ENCODE measurements at places on chromosomes 1 and 21.

DNA sequence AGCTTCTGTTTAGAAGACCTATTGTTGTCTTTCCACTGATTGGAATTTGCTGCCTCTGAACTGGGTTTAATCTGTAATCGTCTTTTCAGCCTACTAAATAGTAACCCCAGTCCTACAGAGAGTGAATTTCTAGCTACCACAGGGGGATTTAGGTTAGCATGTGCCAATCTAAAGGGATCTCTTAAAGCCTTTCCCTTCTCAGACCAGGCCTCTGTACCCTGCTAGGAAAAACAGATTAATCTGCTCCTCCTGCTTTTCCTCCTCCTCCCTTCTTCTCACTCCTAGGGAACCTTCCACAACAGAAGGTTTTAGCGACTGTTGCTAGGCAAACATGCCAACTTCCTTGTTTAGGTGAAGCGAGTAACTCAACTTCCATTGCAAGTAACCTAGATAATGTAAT is 1.3 kb upstream of the RC3H1 start:
- peak; percentile 57 for DNase-seq

- no peak for DNase-seq
These were observed 370.6 kb downstream of the PTPRC start for GRCh38 chr1:199009447-199009846.

- DNase-seq, result no peak
These were observed 39.0 kb downstream of the SLC37A1 start for GRCh38 chr21:42552407-42553336.

GRCh38 chr1:210822241-210822640 is 311.7 kb downstream of the KCNH1 start:
- DNase-seq, result no peak

- DNase-seq, result no peak
These were observed 8.6 kb downstream of the CC2D1B start for GRCh38 chr1:52357397-52357796.

- DNase-seq, result no peak
These were observed 114.8 kb upstream of the BARHL2 start for GRCh38 chr1:90831910-90832309.

GRCh38 chr1:39127513-39127912 is 77.0 kb upstream of the MACF1 start:
- no peak for DNase-seq

GRCh38 chr1:187456446-187456845 is 627.7 kb downstream of the PLA2G4A start:
- DNase-seq, result no peak

- DNase-seq, result no peak
These were observed 490.9 kb downstream of the NPHP4 start for GRCh38 chr1:5501206-5501930.

DNA sequence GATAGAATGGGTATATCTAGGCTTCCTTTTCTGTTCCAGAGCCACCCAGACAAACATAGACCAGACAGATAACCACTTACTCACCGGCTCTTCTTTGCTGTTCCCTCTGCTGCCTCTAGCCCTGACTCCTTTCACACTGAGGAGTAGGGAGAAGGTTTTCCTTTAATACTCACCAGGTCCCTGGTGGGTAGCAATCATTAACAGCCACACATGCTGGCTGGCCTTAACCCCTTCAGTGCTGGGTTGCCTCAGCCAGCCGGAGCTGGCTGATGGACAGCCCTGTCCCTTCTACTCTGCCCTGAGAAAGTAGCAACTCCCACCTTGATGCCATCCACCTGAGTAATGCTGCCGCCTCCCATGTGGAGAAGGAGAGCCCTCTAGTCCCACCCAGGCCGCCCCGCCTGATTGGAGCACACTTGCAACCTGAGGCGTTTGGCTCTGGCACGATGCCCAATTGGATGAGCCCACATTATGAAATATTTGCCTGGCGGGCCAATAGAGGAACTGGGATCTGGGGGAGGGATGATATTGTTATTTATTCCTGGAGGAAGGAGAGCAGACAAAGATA is 71.6 kb downstream of the PLEKHA6 start:
- peak; percentile 75 for DNase-seq

GRCh38 chr1:159853417-159854115 is 8.9 kb downstream of the VSIG8 start:
- DNase-seq, result no peak

DNA sequence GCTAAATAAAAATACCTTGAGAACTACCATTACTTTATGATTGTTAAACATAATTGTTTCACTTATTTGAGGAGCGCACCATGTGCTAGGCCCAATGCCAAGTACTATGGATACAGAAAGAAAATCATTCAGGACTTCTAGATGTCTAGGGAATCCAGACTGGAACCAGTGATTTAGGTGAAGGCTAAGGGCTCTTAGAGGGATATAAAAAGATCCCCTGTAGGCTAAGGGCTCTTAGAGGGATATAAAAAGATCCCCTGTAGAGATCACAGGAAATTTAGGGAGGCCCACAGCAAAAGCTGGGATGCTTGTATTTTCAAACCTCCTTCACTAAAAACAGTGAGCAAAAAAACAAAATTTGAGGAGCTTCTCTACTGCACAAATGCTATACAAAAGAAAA is 6.7 kb downstream of the TOR1AIP2 start:
- no peak for DNase-seq

GRCh38 chr1:154910851-154911250 is 25.7 kb downstream of the PMVK start:
- DNase-seq, result no peak

GRCh38 chr1:67824766-67825165 is 8.5 kb downstream of the GNG12 start:
- no peak for DNase-seq

DNA sequence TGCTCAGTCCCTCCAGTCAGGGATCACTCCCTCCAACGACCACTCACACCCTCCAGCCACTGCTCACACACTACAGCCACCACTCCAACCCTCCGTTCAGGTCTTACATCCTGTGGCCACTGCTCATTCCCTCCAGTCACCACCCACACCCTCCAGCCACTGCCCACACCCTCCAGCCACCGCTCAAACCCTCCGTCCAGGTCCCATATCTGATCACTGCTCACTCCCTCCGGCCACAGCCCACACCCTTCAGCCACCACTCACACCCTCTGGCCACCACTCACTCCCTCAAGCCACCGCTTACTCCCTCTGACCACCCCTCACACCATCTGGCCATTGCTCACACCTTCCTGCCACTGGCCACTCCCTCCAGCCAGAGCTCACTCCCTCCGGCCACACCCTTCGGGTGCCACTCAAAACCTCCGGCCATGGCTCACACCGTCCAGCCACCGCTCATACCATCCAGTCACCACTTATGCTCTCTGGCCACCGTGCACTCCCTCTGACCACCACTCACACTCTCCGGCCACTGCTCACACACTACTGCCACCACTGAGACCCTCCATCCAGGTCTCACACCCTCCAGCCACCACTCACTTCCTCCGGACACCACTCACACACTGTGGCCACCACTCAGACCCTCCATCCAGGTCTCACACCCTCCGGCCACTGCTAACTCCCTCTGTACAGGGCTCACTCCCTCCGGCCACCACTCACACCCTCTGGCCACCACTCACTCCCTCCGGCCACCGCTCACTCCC is 4.7 kb upstream of the TFF1 start:
- no peak for DNase-seq

DNA sequence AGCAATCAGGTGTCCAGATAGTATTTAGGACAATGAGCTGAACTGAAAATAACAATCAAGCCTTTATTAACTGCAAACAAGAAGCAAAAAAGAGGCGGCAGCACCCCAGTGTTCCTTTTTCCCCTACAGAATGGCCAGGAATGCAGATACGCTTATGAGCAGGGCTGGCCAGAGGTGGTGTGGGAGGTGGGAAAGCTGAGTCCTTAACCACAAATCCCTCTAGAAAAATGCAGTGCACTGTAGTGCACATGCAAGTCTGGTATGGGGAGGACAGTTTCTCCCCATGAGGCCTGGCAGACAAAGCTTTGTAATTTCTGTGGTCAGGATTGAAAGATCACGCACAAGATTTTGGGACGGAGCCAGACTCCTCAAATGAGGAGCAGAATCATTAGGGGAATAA is 10.7 kb upstream of the IFNAR1 start:
- DNase-seq, result no peak

DNA sequence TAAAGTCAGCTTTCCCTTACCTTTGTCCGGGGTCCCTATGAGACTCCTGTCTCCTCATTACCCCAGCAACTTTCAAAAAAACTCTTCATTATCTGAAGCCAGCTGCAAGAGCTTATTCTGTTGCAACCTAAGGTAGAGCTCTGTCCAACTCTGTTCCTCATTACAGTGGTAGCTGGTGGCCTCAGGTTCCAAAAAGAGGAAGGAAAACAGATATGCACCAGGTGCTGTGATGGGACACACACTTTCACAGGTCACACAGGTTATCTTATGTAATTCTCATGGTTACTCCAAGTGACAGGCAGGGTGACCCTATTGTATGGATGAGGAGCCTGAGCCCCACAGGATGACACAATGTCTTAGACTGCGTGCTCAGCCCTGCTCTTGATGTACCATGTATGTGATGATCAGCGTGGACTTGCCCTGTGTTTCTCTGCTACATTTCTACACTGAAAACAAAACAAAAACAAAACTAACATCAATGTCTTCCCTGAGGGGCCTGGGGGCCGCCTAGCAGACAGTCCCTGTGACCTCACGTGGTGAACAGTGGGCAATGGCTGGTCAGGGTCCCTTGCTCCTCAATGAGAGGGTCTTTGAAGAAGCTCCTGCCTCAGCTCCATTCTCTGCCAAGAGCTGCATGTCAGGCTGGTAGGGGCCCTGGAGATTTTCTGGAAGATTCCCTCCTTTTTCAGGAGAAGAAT is 9.7 kb upstream of the TENT5C start:
- DNase-seq, result no peak

DNA sequence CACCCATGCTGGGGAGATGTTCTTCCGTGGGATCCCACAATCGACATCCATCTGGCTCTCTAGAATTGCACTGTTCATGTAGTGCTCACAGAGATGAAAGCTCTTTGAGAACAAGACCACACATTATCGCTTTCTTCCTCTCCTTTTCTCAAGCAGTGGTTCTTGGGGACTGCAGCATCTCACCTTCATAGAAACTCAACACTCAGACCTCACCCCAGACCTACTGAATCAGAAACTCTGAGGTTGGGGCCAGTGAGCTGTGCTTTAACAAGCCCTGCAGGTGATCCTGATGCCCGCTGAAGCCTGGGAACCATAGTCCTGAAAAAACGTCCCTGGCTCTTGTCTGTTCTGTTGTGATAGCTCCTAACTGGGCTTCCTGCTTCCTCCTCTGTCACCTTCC is 251.3 kb upstream of the FGGY start:
- DNase-seq, result no peak

DNA sequence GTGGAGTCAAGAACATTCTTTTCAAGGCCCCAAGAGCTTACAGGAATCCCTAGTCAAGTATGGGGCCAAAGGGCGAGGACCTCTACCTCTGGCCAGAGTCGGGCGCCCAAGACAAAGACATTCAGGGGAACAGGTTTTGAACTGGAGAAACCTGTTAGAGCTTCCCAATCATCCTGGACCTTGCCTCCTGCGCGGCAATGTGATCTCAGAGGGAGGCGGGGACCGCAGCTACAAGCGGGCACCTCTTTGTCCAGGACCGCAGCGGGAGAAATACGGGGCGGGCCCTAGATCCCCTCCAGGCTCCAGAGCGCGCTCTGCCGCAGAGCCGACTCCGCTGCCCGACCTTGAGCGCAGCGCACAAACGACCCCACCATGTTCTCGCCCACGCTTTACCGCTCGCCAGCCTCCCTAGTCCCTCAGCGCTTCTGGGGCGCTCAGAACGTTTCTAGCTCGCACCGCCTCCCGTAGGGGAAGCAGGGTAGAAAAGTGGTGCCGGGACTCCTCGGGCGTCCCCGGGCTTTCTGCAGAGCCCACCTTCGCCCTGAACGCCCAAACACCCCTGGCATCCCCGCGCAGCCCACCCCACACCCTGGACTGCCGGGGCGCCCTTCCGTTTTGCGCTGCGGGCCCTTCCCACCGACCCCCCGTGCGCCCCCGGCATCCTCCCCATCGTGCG is 28.1 kb downstream of the RABIF start:
- DNase-seq, result peak; percentile 84

- DNase-seq, result no peak
These were observed 2015.8 kb downstream of the NCAM2 start for GRCh38 chr21:23014021-23014420.

- no peak for DNase-seq
These were observed 21.6 kb upstream of the FHAD1 start for GRCh38 chr1:15225461-15225860.

- peak; percentile 21 for DNase-seq
These were observed 29.9 kb downstream of the PSMG1 start for GRCh38 chr21:39153373-39153772.

- no peak for DNase-seq
These were observed 617 bp upstream of the ADGRL2 start for GRCh38 chr1:81799939-81800694.

GRCh38 chr1:21249940-21250493 is 40.2 kb downstream of the ECE1 start:
- DNase-seq, result no peak

DNA sequence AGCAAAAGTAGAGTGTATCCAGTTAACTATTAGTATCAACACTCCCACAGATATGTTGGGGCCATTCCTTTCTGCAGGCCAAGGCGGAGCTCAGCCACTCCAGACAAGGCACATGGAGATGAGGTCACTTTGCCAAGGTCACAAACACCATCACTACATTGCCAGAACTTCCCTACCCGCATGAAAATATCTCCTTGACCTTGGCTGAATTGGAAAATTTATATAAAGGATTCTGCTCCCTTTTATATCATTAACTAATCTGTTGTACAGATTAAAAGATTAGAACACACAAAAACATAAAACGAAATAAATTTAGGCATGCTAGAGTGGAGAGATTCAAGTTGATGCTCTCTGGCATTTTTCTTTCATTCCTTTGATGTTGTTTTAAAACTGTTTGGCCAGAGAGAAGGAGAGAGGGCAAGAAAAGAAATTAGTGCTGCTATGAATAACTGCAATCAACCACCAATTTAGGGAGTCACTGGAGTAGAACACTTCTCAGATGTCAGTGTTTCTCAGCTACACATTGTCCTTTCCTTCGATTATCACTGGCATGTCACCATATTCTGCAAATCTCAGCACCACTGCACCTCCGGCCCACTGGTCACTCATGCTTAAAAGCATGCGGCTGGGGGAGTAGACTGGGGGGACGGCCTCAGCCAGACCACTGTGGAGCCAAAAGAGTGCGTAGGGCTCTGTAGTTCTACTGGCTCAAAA is 78.7 kb upstream of the ATP1B1 start:
- no peak for DNase-seq

GRCh38 chr1:69499203-69499803 is 68.4 kb upstream of the LRRC7 start:
- no peak for DNase-seq

DNA sequence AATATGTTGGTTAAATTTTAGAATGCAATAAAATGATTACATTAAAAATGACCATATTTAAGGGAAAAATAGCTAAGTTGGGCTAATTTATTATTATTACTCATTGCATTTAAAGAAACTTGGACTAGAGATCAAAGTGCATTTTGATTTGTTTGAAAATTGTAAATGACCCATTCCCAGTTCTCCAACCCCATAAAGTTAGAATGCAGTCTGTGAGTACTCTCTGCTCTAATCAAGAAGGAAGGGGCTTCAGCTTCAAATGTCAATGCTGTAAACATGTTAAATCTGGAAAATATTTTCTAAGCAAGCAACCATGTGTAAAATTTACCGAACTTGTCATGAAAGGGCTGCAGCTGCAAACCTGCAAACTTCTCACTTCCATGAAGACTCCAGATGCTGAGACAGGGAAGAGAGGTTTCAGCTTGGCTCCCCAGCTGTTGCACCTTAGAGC is 232.7 kb downstream of the TTLL7 start:
- no peak for DNase-seq

Measured in LoVo (cell line).